ENCODE measurements at places on chromosomes 11 and 22. TPM values are rescaled to one million over a fixed set of nuclear protein-coding genes. Genes with fewer than 3 reads are reported as not detected.

The MS4A4E gene
- not detected for total RNA-seq

- no peak for DNase-seq
Measured at GRCh38 chr11:3913921-3914320, 58.5 kb downstream of the STIM1 start.

DNA sequence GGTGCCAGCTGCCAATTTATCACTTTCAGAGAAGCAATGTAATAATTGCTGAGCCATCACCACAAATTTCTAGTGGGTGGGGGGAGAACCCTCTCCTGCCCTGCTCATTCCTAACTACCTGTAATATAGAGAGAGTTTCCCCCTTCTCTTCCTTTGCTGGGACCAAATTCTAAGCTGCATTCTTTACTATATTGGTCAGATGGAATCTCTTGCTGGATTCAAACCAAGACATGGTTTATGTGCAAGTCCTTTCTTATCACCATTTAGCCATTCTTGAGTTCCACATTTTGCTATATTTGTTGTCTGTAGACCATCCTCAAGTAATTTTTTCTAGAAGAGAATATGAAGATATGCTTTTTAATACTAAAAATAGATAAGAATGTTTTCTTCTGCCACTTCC is 452.1 kb downstream of the MN1 start:
- DNase-seq, result no peak

GRCh38 chr22:49380095-49380827 is 447.4 kb downstream of the BRD1 start:
- no peak for DNase-seq

DNA sequence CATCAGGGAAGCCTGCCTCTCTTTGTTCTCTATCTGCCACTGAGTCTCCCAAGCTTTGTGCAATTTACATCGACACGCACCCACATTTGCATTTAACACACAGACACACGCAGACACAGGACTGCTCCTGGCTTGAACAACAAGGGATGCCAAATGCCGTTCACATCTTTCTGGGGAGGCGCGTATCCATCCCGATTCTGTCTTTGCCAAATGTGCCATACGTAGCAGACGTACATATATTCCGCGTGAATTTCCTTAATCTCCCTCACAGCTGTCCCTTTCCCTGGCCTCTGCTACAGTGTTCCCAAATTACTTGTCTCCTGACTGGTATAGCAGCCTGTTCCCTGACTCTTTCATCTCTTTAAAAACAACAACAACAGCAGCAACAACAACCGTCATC is 409.5 kb downstream of the MIAT start:
- no peak for DNase-seq

The NOX4 gene
- total RNA-seq, result 3.9 TPM

- DNase-seq, result no peak
Measured at GRCh38 chr11:130653838-130654636, 205.6 kb downstream of the ADAMTS15 start.

GRCh38 chr11:47641600-47642098 is 710 bp downstream of the MTCH2 start:
- no peak for DNase-seq

The OR51Q1 gene
- total RNA-seq, result not detected

GRCh38 chr22:43205261-43205691 is 18.3 kb upstream of the TTLL12 start:
- no peak for DNase-seq

GRCh38 chr22:48893288-48894063 is 934.2 kb downstream of the BRD1 start:
- DNase-seq, result peak; percentile 17

GRCh38 chr22:27350306-27350705 is 451.2 kb downstream of the MN1 start:
- no peak for DNase-seq

GRCh38 chr11:74980634-74981033 is 8.1 kb upstream of the NEU3 start:
- DNase-seq, result no peak

The ANKK1 gene
- total RNA-seq, result not detected

The TSPAN18 gene
- total RNA-seq, result not detected

DNA sequence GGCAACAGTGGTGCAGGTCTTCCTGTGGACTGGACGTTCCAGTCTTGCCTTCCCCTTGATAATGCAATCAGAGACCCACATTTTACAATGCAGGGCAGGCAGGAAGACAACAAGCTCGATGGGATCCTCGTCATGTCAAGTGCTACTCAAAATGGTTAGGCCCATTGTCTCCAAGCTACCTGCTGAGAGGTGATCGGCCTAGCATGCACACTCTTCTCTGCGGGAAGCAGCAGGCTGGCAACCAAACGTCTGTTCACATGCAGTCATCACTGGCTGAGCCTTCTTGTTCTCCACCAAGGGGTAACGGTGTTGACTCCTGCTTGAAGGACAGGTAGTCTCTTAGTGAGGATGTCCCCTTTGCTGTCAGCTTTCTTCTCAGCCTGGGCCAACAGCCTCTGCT is 25.5 kb upstream of the CD82 start:
- no peak for DNase-seq

GRCh38 chr22:39101226-39101625 is 4.2 kb downstream of the APOBEC3H start:
- DNase-seq, result no peak
